ENCODE measurements at places on chromosomes 1 and 21.

DNA sequence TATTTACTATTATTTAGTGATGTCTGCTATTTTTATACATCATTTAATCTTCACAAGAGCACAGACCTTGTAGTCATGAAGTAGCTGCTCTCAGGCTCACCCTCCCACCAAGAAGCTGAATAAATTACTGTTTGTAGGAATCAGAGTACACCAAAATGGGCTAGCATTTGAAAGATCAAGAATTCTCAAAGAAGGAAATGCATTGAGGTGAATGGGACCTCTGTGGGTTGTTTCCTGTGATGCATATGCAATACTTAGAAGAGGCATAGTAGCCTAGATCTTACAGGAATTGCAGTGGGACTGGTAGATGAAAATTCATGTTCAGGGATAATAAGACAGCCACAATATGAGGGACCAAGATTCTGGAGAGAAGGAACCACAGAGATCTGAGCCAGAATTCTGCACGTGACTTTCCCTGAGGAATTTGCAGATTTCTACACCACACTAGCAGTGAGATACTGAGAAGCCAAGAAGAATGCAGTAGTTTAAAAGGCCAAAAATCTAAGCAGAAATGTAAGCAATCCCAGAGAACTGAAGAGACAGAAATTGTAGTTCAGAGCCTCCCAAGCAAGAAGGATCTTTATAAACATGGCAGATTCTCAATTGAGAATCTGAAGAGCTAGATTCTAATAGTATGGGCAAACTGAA lies 307.0 kb downstream of the ST6GALNAC3 start:
- no peak for DNase-seq

DNA sequence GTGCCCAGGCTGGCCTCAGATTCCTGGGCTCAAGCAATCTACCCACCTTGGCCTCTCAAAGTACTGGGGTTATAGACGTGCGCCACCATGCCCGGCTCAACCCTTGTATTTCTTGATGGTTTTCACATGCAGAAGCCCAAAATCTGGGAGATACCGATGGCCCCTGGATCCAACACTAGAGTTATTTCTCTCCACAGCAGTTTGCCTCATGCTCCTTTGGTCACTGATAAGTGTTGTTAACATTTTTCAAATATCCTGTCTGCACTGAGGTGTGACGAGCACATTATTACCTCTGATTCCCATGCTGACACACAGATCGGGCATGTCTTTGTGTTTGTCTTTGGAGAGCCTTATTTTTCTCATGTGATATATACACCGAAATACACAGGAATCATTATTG lies 107.0 kb downstream of the KIF26B start:
- DNase-seq: no peak

DNA sequence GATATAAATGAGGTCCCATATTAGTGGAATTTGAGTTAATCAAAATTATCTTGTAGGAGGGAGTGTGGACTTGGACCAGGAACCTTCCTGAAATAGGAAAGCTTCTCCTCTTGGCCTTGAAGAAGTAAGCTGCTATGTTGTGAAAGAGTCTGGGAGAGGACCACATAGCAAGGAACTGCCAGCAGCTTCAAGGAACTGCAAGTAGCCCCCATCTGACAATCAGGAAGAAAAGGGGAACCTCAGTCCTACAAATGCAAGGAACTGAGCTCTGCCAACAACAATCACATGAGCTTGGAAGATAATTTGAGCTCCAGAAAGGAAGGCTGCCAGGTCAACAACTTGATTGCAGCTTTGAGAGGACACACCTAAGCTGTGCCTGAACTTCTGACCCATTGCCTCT lies 8.2 kb upstream of the PRMT6 start:
- no peak for DNase-seq

DNA sequence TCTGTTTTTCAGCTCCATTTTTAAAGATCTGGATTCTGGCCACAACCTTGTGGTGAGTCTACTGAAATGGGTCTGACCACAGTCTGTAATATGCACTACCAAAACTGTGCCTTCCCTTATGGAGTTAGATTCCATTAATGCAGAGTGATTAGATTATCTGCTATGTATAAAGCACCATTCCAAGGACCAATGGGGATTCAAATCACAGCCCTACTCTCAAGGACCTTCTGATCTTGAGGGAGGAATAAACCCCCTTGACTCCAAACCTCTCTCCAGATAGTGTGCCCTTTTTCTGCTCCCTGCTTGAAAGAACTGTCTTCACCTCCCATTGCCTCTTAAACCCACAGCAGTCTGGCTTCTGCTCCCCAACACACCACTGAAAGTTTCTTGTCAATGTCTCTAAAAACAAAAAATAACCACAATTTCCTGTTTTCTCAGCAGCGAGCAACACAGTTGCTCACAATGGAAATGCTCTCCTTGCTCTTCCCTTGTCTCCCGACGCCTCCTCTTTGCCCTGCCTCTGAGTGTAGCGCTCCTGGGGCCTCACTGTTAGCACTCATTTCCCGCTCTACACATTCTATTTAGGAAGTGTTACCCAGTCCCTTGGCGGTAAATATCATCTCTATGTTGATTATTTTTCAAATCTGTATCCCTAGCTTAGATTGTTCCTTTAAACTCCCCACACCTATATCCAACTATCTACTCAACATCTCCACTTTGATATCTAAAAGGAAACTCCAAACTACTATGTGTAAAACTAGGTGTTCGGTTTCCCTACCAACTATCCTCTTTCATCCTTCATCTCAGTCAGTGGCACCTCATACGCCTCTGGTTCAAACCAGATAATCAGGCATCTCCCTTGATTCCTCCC lies 13.6 kb downstream of the PCNX2 start:
- no peak for DNase-seq

DNA sequence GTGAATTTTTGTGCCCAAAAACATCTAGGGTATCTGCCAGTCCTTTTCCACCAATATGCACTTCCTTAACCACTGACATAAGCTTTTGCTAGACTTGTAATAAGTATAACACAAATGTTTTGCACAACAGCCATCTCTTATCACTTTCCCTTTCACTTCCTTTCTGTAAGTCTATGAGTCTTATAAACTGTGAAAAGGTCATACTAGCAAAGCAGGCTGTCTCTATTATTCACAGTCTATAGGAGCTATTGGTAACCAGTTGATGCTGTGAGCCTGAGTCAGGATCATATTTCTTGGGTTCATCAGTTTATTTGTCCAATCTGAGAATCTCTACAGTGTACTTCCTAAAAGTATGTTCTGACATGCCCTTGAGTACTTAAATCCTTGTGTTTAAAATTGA lies 172.6 kb downstream of the CHRM3 start:
- no peak for DNase-seq

DNA sequence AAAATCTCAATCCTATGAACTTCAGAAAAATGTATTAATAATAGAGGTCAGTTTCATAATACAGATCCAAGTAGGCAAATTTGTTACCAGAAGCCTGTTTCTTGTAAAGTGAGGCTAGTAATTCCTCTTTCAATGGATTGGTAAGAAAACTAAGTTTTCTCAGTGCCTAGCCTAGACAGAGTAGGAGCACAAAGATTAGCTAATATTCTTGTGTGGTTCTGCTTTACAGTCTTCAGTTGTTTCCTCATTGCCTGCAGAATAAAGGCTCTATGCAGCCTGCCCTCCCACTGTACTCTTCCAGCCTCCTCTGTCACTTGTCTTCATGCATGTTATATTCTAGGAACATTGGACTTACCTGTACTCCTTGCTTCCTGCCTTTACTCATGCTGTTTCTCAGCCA lies 2.4 kb upstream of the PPP1R15B start:
- no peak for DNase-seq

- no peak for DNase-seq
These were observed 345.6 kb downstream of the NPHP4 start for GRCh38 chr1:5646486-5647149.

GRCh38 chr1:44565259-44565750 lies 109.0 kb downstream of the TMEM53 start:
- no peak for DNase-seq

Measured in stimulated activated CD8-positive, alpha-beta memory T cell treated with anti-CD3 and anti-CD28 coated beads, Interleukin-2, amount 100 ng/mL, for 1 hour (primary cell).